ENCODE measurements at places on chromosomes 7 and 10.

GRCh38 chr10:33428682-33429081 is 94.2 kb upstream of the NRP1 start:
- DNase-seq = no peak

- DNase-seq = no peak
Observed at GRCh38 chr10:15385552-15386455, 14.7 kb upstream of the FAM171A1 start.

- DNase-seq = no peak
Observed at GRCh38 chr10:131145756-131146155, 165.8 kb downstream of the TCERG1L start.

DNA sequence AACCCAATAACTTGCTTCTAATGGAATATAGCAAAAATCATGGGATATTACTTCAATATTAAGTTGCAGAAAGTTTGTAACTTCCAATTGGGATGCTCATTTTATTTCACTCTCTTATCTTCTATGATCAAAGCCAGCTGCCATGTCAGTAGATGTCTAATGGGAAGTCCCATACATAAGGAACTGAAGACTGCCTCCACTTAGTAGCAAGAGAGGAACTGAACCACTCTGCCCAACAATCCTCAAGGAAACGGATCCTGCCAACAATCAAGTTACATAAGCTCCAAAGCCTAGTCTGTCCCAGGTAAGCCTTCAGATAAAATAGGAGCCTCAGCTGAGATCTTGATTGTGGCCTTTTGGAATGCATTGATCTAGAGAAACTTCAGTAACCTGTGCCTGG is 431.5 kb upstream of the PCDH15 start:
- no peak for DNase-seq

- DNase-seq = no peak
Observed at GRCh38 chr7:100959894-100960293, 9.5 kb upstream of the MUC12 start.

- no peak for DNase-seq
Observed at GRCh38 chr10:6402960-6403359, 177.1 kb downstream of the PRKCQ start.

DNA sequence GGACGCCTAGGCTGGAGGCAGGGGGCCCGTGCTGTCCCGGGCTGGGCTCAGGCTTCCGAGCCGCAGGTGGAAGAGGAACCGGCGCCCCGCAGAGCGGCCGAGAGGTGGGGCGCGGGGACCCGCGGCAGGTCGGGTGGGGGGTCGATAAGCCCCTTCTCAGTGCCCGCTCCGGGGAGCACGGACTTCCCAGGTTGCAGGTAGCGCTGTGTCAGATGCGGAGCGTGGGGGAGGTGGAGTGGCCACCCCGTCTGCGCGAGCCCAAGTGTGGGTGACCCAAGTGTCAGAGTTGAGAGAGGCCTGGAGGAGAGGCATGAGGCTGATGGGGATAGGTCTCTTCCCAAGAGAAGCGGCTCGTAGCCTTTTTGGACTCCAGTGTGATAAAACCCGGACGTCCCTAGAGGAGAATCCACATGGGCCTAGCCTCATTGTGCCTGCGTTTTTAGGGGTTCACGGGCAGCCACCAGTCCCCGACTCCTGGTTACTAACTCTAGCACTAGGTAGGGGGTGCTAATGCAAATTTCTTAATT is 580 bp downstream of the EEPD1 start:
- DNase-seq = peak; percentile 16

DNA sequence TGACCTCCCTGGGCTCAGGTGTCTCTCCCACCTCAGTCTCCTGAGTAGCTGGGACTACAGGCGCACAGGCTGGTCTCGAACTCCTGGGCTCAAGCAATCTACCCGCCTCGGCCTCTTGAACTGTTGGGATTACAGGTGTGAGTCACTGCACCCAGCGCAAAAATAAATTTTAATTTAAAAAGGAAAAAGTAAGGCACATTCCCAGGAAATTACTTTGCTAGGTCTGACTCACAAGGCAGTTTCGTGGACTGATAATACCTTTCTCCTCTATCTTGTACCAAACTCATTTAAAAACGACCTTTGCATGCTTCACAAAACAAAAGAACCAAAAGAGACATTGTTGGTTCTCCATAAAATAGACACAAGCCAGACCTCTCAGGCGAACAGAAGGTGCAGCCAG is 29.7 kb downstream of the PARP12 start:
- DNase-seq = no peak

DNA sequence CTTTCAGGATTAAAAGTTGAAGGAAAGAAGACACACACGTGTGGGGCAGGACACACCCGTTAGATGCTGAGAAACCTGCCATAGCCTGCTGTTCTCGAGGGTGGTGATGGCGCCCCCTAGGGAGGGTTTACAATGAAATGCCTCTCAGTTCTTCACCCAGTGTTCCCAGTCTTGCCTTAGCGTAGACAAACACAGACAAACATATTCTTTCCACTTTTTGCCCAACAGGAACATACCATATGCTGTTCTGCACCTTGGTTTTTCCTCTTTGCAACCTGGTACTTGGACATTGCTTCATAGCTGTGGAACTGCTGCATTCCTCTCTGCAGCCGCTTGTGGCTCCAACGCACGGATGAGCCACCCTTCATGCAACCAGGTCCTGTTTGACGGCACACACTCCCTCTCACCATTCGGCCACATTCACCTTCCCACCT is 23.3 kb upstream of the HSPA12A start:
- no peak for DNase-seq

DNA sequence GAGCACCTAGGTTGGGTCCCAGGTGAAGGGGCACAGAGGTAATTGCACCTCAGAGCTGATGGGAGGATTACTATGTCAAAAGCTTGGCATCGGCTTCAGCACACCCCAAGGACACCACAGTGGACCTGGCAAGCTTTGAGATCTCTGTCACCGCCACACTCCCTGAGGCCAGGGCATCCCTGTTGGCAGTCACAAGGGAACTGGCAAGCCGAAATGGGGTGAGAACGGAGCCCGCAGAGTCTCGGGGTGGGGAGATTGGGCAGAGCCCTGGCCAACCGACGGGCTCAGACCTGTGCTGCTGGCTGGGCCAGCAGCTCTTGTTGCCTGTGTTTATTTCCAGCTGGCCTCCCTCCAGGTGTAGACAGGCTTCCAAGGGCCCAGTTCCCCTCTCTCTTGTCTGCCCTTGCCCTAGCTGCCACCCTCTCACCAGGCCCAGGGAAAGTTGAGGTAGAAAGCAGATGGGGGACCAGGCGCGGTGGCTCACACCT is 2.5 kb downstream of the HSPB1 start:
- DNase-seq = peak; percentile 88

GRCh38 chr10:31774299-31774900 is 154.2 kb downstream of the ARHGAP12 start:
- no peak for DNase-seq

- DNase-seq = peak; percentile 72
Observed at GRCh38 chr7:18570890-18571478, 75.4 kb downstream of the HDAC9 start.

DNA sequence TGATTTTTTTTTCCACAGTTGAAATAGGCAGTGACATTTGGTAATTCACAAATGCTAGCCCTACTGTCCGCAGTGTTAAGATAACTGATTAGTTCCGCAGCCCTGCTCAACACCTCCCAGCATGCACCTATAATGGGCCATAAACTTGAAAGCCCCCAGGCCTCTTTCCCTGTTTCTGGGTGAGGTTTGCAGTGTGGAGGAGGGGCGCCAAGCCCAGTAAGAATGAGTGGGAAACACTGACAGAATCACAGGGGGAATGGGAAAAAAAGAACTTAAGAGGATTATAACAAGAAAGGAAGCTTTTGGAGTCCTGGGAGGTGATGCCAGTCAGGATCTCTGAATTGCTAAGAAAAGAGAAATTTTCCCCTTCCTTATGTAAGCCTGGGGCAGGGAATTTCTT is 39.6 kb upstream of the SP8 start:
- no peak for DNase-seq

GRCh38 chr7:51126324-51126723 is 190.3 kb downstream of the COBL start:
- DNase-seq = no peak
